ENCODE measurements at places on chromosomes 3 and 15.

DNA sequence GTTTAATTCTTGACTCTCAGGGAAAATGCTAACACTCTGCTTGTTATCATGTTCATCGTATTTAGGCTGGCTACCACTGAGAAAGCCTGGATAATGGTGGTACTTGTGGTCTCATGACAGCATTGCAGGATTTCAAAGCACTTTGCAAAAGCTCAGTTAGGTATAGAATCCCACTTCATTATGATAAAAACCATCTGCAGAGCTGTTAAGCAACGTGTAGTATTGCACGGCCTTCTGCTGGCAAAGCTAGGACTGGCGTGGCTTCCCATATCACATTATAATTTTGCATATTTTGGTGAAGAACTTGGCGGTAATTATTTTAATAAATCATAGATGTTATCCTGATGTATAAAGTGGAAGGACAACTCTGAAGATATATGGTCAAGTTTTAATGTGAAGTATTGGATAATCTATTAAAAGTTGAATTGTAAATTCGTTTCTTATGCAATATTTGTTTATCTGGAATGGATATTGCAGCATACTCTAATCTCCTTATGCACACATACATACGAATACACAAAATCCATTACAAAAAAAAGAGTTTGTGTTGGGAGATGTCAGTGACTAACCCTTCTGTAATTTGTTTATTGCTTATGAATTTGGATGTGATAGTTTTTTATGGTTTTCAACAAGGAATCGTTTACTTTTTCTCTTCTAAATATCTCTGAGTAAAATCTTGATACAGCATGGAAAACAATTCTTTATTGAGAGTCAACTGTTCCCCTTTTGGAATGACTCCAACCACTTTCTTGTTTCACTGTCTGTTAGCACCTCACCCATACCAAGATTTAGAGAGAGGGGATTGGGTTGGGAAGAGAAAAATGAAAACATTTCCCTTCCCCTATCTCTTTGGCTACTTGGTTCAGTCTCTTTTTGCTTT is 9.2 kb downstream of the RAB8B start:
- no peak for DNase-seq

GRCh38 chr3:117600666-117601065 is 891.1 kb downstream of the TUSC7 start:
- no peak for DNase-seq

DNA sequence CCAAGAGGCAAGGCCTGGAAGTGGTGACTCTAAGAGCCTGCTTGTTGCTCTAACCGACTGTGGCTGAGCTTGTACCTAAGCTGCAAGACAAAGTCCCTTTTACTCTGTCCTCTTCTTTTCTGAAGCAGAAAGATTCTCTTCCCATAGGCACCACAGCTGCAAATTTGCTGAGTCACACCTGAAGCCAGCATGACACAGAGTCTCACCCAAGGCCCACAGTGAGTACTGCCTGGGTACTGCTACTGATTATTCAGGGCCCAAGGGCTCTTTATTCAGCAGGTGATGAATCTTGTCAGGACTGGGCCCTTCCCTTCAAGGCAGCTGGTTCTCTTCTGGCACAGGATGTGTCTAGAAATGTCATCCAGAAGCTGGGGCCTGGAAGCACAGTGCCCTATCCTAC is 18.9 kb upstream of the TIGIT start:
- DNase-seq, result no peak

- DNase-seq, result no peak
Measured at GRCh38 chr3:58868097-58868779, 181.6 kb downstream of the CFAP20DC start.

DNA sequence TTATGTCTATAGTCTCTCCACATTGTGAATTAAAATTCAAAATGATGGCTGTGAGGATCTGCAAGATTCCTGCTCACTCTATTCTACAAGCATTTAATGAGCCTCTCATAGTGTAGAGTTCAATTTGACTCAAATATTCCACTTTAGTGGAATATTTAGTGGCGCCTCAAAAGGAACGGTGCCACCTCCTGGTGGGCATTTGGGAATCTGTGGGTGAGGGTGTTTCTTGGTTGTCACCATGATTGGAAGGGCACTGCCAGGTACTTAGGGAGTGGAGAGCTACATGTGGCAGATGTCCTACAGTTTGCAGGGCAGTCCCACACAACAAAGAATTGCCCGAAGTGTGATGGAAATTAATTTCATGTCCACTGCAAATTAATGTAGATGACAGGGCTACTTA is 21.5 kb upstream of the KCNMB3 start:
- DNase-seq, result no peak

DNA sequence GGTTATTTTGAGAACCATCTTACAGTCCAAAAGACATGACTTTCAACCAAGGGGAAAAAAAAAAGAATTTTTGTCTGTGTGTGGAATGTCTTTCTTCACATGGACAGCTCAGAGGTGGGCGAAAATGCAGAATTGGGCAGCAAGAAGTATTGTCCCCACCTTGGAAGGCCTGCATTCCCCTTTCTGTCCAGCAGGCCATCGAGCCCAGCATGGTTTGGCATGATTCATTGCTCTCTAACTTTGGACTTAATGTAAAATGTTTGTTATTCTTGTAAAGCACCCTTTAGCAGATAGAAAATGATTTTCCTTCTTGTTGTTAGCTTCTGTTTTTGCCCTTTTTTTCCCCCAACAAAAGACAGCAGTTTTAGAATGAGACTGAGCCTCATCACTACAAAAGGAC is 12.4 kb downstream of the MYO1E start:
- DNase-seq, result no peak

GRCh38 chr3:172840913-172841312 is 90.4 kb downstream of the ECT2 start:
- no peak for DNase-seq

- no peak for DNase-seq
Measured at GRCh38 chr15:53331328-53332190, 427.9 kb downstream of the WDR72 start.

DNA sequence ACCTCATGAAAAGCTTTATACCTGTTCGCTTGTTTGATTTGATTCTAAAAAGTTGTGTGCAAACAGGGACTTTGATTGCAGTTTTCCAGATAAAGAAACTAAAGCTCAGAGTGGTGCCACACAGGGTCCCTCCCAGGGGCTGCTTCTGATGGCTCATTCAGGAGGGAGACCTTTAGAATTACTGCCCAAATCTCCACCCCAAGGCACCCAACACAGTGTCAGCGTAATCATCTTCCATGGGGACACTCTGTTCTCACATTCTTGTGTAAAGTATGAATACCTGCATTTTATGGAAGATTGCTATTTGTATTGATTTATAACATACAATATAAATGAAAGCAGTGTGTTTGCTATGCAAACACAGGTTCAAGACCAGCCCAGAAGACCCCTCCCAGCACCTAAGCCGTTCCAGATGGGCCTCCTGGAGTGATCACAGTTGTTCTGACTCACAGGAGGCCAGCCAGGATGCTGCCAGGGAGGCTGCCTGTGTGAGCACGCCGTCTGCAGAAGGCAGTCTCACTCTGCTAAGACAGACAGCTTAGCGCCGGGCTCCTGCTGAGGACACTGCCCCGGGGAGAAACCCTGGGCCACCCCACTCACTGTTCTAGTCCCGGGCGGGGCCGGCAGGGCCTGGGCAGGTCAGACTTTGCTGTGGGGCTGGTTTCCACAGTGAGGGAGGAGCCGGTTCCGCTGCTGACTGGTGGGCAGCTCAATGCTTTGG is 185.6 kb downstream of the FAM43A start:
- DNase-seq, result no peak

DNA sequence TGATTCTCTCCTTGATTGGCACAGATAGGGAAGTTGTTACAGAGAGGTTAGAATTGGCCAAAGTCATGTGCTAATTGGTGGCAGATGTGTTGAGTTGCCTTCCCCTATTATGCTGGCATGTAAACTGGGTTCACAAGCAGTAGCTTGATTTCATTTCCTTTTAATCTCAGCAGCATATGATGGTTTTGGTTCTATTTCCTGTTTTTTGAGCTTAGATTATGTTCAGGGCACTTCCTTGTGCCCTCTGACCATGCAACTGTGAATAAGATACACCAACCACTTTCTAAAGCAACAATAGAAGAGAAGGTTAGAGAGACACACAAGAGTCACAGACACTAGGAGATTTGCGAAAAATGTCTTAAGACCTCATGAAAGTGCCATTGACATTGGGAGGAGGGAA is 16.5 kb downstream of the HPS3 start:
- no peak for DNase-seq

- DNase-seq, result no peak
Measured at GRCh38 chr3:110413807-110414748, 657.5 kb upstream of the NECTIN3 start.

DNA sequence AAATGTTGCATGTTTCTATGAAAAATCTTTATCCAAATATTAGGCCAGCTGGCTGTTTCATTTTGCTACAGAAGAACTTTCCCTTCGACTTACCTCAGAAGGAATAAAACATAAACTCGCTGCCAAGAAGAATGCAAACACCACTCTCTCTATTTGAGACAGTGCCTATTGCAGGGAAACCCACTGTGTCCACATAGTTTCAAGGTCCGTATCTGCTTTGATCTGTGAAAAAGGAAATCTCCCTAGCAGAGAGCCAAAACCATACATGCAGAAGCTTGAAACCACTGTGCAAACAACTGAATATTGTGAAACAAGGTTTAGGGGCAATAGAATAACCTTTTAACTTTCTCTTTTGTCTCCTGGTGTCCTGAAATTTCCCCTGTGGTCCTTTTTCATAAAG is 35.0 kb upstream of the CAPN7 start:
- no peak for DNase-seq

DNA sequence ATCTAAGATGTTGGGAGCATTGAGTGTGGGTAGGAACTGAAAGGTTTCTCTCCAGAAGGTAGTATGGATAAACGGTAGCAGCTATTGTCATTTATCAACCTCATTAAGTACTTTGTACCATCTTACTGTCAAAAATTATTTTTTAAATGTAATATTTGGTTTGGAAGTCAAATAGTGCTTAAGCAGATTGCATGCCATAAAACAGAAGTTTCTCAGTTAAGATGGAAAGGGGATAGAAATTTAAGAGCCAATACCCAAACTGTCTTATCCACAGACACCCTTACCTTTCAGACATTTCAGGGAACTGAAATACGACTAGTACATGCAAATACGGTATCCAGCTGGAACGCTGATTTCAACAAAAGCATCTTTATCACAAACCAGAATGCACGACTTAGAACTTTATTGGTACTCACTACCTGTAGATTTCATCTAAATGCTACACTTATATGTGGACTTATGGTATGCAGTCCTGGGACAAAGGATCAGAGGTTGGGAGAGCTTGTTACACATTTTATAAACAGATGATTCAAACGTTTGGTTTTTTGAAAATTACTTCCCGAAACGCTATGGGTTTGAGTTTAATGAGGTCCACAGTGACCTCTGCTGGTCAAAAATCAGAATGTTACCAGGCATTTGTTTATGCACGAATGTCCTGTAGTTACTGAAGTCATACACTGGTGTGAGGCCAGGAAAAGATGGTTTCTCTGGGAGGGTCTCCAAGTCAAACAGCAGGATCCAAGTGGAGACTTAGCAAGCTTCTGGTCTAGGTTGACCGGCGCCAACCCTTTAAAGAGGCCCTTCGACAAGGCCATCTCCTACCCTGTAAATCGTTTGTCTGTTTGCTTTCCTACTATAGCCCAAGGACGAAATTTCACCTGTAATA is 45.7 kb upstream of the DUT start:
- no peak for DNase-seq

DNA sequence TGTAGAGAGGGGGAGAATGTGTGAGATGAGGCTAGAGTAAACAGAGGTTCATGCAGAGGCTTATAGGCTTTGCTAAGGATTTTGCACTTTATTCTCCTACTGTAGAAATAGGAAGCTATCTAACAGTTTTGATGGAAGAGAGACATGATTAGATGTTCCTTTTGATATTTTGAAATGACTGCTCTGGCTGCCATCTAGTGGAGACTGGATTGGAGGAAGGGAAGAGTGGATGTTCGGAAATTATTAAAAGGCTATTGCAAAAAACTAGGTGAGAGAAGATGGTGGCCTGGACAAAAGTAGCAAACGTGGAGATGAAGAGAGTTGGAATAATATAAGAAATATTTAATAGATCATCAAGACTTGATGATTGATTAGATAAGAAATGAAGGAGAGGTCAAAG is 42.2 kb downstream of the SYN2 start:
- DNase-seq, result no peak

DNA sequence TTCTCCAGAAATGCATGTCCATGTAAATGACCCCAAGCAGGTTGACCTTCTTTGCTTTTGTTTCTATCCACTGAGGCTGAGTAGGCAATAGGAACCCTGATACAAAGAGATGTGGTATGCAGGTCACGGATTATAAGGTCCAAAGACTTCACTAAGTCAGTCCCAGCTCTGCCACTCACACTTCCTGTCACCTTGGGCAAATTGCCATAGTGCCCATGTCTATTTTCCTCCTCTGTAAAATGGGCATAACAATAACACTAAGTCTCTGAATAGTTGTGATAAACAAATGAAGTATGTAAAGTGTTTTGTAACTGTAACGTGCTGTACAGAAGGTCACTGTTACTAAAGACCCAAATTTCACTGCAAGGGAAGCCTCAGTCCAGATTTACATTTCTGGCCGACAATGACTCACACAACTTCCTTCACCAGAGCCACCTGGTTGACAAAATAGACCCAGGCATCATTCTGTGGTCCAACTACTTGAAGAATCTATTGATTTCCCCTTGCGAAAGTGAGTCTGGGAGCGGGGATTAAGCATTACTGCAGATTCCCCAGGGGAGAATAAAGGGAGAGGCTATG is 175.4 kb upstream of the LPP start:
- DNase-seq, result no peak

Data from stimulated activated naive CD4-positive, alpha-beta T cell treated with Interleukin-2 at 50 U/mL for 16 hours (primary cell).